ENCODE measurements at places on chromosomes 7 and 10.

GRCh38 chr10:76150139-76150875 lies 718.9 kb downstream of the LRMDA start:
- DNase-seq = no peak

DNA sequence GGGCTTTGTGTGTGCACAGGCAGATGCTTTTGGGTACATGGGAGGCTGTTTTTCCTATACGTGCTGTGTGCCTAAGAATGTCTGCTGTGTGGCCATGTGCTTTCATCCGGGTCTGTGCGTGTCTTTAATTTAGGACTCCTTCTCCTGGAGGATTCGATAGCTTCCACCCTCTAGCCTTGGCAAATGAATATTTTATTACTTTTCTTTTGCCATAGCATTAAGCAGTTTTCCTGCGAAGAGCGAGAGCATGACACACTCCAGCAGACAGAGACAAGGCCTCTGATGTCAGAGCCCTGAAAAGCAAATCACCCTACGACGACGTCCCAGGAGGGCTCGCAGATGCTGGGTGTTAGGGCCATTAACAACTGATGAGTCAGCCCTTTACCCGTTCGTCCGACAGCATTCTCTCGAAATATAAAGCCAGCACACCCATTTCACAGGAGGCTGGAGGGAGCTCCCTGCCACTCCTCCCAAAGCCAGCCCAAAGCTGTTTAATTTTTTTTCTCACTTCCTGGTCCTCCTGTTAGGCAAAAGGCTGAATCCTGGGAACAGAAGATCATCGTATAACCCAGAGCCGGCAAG lies 311.3 kb upstream of the ZMIZ1 start:
- peak; percentile 56 for DNase-seq

GRCh38 chr7:2808891-2809665 lies 35.0 kb downstream of the GNA12 start:
- no peak for DNase-seq

DNA sequence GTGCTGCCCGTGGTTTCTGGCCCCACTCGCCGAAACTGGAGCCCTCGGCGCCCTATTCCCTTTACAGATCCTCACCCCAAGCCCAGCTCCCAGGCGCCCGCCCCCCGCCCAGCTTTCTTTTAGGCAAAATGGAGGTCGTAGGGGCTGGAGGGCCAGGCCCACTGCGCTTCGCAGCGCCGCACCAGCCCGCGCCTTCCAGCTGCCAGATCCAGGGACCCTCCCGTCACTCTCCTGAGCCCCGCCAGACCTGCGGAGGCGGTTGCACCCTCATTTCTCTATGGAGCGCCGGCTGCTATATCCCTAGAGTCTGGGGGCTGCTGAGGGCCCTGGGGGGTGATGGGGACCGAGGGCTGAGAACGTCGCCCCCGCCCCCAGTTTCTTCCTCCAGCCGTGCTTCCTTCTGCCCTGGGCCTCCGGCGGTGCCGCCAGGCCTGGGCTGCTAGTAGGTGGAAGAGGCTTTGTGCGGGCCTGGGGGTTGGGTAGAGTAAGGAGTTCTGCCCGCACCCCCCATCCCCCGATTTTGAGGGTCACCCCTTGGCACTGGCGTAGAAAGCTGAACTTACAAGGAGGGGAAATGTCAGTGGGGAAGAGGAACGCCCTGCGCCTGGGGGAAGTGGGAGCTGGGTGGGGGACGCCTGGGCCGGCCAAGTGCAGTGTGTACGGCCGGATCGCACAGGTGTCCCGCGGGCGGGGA lies 1.0 kb downstream of the GNB2 start:
- no peak for DNase-seq

- DNase-seq = no peak
These were observed 191.0 kb downstream of the LSM5 start for GRCh38 chr7:32299133-32299702.

DNA sequence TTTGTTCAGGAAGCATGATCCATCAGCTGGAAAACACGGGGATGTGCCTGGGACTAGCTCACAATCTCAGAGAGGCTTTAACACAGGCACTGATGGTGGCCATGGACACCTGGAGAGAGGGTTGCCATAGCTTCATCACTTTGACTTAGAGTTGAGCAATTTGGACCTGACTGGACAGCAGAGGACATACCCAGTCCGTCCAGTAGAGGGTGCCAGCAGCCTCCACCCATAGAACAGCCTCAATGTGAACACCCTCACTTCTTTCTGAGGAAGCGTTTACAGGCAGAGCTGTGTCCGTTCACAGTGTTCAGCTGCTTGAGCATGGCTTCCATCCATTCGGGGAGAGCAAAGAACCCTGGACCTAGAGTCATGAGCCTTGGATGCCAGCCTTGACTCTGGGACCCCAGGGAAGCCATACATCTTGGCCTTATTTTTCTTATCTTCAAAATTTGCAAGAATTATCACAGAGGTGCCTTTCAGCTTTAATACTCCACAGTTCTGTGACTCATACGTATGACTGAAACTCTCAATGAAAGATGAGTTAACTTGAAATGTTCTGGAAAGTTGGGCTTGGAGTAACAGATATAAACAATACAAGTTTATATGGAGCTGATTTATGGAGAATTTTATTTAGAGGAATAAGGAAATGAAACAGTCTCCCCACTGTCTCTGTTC lies 302.9 kb upstream of the PODXL start:
- peak; percentile 42 for DNase-seq

GRCh38 chr7:130492523-130493274 lies 814 bp downstream of the MEST start:
- DNase-seq = no peak

DNA sequence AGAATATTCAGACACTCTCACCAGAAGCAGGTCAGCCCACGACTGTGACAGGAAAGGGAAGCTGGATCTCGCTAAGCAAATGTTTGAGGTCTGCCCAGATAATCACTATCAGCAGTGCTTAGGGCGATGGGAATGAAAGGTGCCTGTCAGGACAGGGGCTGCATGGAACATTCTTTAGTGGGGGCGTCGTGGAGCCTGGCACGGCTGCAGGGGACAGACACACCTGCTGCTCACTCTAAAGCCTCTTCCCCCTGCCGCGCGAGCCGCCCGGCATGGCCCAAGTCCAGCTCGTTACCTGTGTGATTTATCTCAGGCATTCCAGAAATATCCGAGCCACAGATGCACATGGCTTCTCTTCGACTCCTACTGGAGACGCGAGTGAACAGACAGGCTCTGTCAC lies 235.5 kb downstream of the GLRX3 start:
- DNase-seq = no peak

DNA sequence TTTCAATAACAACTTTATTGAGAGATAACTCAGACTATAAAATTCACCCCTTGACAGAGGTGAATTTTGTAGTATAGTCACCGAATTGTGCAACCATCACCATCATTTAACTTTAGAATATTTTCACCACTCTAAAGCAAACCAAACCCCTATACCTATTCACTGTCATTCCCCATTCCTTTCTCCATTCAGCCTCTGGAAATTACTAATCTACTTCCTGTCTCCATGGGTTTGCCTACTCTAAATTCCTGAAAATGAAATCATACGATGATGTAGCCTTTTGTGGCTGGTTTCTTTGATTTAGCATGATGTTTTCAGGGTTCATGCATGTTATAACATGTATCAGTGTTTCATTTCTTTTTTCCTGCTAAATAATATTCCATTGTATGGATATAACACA lies 15.6 kb upstream of the LMTK2 start:
- DNase-seq = no peak

GRCh38 chr10:118668228-118668952 lies 72.9 kb upstream of the PRLHR start:
- DNase-seq = no peak

- DNase-seq = no peak
These were observed 82.2 kb upstream of the SCIN start for GRCh38 chr7:12488341-12488740.

DNA sequence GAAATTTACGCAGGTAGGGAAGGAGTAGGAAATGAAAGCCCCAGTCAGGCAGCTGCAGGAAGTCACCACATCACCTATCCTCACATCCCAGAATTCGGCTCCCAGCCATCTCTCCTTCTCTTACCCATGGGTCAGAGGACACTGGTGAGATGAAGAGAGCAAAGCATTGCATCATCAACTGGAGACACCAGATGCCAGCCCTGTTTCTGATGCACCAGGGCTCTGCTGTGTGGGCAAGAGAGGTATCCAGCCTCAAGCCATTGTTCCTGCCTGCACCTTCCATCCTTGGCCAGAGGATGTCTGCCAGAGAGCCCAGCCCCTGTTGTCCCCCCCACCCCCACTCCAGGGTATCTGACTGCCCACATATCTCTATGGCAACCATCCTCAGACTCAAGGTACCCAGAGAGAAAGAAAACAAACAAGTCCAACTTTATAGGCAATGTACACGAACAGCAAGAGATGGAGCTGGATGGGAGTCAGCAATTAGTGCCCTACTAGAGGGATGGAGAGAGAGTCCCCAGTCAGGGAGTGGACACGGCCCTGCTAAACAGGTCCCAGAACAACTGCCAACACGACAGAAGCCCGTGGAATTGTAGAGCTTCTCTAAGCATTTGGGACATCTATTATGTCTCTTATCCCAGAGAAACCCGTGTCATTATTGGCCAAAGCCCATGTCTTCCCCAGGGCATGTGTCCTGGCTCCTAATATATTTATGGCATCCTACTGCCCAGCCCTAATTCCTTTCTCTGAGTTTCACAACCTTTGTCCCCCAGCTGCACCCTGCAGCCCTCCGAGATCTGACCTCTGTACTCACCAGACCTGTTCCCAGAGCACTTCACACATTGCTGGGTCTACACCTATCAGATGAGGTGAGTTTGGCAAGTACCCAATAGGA lies 2.8 kb downstream of the CAMK2G start:
- DNase-seq = no peak

DNA sequence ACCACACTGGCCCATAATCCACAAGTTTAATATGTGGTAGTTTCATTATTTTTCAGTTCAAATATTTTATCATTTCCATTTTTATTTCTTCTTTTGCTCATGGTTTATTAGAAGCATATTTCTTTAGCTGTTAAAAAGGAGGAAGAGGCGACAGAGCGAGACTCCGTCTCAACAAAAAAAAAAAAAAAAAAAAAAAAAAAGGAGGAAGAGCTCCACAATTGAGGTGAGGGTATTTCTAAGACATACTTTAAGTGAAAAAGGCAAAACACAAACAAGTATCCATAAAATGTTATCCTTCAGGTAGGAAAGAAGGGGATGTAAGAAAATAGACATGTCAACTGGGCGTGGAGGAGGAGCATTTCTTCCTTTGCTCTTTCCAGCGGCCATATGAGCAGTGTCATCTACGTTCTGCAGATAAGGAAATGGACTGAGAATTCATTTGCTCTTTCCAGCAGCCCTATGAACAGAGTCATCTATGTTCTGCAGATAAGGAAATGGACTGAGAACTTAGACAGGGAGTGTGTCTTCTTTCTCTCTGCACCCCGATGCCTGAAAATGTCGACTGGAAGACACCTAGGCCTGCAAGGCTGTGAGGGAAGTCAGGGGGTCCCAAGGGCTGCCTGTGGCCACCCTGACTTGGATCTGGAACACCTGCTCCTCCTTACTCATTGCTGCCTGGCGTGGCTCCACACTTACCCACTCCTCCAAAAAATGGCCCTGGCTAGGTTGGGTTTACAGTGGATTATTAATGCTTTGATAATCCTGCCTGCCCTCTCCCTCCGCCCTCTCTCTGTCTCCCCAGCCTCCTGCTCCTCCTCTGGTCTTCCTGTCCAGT lies 18.9 kb upstream of the RAMP3 start:
- no peak for DNase-seq

GRCh38 chr10:22363305-22363704 lies 18.0 kb downstream of the SPAG6 start:
- DNase-seq = no peak

DNA sequence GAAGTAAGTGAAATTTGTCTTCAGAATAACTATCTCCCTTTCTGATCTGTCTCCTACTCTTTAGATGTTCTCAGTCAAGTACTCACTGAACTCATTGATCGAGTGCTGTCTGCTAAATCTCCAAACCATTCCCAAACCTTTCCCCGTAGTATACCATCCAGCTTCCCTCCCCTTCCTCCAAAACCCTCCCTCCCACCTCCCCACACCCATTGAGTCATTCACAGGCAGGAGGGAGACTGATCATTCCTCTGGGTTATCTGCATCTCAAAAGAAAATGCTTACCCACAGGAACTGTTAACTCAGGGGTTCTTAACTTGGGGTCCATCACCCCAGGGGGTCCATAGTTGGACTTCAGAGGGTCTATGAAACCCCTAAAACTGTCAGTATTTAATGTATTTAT lies 37.4 kb downstream of the GOT1 start:
- no peak for DNase-seq

DNA sequence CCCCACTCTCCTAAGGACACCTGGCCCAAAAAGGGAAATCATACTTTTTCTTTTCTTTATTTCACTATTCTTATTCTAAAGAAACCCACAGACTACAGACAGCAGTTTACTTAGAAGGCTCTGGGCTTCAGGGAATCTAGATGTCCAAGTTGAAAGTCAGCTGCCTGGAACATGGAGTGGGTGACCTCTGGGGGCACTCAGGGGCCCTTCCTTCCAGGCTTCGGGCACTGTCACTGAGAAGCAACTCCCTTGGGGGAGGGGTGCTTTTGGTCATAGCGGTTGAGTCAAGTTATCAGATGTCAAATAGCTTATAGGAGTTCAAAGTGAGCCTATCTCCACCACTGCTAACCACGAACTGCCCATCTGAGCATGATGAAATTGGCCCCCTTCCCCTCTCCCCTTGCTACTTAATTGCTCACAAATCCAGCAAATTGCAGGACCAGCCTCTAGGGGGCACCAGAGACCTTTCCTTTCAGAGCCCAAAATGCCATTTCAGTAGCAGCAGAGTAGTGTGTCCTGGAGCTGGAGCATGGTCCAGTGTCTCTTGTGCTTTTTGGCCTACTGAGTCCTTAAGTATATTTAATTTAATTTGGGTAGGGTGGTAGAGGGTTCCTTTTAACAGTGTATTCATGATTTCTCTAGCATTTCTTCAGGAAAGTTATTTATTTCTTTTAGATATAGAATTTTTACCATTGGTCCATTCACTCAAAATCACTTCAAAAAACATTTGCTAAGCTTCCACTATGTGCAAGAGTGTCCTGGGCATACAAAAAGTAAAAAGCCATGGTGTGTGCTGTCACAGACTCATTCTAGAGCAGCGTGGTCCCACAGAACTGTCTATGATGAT lies 463.8 kb downstream of the KCNMA1 start:
- DNase-seq = no peak

DNA sequence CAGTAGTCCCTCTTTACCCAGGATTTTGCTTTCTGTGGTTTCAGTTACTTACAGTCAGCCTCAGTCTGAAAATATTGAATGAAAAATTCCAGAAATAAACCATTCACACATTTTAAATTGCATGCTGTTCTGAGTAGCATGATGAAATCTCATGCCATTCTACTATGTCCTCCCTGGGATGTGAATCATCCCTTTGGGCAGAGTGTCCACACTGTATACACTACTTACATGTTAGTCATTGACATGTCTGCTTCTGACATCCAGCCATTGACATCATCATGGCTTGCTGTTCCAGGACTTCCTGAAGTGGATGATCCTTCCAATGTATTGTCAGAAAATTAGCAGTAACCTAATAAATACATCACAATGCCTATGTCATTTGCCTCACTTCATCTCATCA lies 34.6 kb upstream of the MALRD1 start:
- DNase-seq = no peak

- DNase-seq = no peak
These were observed 116.3 kb upstream of the CSTF2T start for GRCh38 chr10:51815723-51816122.
